ENCODE measurements at places on chromosomes 5 and 9. TPM values are rescaled to one million over a fixed set of nuclear protein-coding genes. Genes with fewer than 3 reads are reported as not detected.

ARID3C gene
- 2.2 TPM for total RNA-seq

FAM151B gene
- 3.0 TPM for total RNA-seq

DNA sequence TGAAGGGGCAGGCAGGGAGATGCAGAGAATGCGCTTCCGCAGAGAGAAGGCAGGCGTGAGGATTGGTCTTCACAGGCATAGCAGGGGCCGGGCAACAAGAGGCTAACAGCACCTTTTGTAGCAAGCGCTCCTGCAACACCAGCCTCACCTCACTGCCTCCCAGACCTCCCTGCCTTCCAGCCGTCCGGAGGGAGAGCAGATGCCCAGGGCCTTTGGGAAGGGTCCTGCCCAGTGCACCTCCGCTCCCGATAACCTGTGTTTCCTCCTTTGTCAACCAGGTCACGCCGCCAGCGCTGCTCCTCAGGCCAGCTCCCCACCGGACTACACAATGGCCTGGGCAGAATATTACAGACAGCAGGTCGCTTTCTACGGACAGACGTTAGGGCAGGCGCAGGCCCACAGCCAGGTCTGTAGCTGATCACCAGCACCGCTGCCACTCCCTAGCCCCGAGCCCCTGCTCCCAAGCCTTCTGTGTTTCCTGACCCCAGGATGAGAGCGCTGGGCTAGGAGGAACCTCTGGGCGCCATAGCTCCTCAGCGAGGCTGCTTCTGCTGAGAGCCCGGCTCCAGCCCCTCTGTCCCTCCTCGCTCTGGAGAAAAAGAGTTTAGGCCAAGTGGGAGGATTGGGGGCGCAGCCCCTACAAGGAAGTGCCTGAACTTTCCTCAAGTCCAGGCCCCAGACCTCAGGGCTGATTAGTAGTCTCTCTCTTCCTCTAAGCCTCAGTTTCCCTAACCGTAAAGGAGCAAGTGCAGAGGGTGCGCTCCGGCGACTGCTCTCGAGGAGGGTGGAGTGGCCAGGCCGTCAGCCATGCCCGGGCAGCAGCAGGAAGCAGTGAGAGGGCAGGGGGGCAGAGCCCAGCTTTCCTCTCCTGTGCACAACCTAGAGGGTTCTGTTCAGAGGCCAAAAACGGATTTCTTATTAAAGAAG, 28.4 kb upstream of the PRDM12 start:
- DNase-seq: no peak

DNA sequence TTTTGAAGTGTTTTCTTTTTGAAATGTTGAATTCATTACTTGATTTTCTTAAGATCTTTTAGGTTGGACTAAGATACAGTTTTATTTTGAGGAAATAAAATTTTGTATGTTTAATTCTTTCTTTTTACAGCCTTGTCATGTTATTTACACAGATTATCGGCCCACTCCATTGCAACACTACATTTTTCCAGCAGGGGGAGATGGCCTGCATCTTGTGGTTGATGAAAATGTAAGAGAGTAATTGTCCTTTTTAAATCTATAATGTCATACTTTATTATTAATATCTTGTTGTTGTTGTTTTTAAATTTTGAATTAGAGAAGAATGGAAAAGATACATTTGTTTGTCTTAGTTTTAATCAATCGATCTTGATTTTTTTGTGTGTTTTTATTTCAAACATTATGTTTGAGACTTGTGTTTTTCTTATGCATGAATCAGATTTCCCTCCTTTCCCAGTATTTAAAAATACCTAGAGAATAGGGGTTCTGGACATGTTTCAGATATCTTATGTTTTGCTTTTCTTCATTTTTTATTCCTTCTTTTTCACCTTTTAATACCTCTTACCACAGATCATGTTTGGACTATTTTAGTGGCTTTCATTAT, 36.7 kb downstream of the MTREX start:
- DNase-seq: peak; percentile 74

DNA sequence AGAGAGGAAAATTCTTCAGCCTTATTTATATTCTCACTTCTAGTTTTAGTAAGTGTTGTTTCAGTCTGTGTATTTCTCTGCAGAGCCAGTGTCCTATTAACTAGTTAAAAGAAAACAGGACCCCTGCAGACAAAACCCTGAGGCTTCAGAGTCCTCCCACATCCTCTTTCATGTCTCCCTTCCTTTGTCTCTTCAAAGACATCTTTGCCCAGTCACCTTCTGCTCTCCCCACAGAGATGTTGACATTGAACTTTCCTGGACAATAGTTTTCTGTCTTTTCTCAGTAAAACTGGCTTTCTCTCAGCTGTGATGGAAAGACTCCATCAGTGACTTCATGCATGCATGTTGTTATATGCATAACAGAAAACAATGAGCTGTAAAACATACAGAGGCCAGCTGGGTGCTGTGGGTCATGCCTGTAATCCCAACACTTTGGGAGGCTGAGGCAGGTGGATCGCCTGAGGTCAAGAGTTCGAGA, 20.2 kb downstream of the GRAMD2B start:
- DNase-seq: no peak

- DNase-seq: no peak
Measured at GRCh38 chr9:21316860-21317259, 11.7 kb upstream of the IFNA5 start.

GMCL2 gene
- not detected for total RNA-seq

DNA sequence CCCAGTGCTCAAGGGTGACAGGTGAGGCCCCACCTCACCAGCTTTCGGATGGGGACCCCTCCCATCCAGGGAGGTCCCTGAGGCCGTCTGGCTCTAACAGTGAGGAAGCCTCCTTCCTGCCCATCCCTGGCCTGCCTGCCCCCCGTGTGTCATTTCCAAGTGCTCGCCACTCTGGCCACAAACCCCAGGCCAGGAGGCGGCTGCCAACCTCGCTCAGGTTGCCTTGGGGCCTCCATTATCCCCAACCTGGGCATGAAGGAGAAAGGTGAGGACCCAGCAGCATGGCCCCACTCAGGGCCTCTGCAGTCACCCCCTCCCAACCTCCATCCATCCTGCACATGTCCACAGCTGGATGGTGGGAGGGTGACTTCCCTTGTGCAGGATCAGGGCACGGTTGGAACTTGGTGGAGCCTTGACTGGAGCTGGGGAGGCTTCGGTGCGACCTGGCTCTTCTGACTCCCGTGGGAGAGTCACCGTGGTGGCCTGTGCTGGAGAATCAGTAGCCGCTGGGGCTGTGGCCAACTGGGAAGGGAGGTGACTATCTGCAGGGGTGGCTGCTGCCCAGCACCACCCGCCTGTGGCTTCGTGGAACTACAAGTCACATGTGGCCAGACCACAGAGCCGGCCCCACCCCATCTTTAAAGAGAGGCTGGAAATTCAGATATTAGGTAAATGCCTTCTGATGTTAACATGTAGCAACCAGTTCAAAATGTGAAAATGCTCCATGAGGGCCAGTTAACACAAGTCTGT, 37.5 kb upstream of the GFPT2 start:
- DNase-seq: no peak

DNA sequence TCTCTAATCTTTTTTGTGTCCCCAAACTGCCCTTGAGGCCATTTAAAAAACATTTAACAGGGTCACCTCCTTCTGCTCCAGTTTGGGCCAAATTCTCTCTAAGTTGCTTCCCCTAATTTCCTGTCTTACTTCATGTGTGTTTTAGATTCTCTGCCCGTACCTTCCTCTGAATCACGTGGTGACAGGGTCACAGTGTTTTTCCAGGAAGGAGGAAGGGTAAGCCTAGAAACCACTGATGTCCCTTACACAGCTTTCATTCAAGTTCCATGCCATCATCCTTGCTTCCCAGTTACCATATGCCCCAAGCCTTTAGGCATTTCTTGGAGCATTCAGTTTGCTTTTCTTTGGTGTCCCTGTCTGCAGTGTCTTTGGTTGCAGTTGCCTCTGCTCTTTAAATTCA, 42.4 kb upstream of the MACIR start:
- DNase-seq: no peak

DNA sequence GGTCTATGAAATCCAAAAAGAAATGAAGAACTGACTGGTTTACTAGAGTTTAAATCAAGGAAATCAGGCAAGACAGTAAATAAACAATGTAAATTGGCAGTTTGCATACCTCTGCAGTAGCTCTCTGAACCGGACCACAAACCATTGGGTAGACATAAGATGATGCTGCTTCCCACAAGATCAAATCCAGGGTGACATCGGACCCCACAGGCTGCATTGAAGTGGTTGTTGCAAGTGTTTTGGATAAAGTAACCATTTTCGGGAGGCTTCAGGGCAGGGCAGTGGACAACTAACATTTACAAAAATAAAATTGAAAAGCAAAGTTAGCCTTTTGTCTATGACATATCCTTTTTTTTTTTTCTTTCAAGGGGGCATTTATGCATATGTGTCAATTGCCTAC, 66.7 kb downstream of the SVEP1 start:
- DNase-seq: no peak

DNA sequence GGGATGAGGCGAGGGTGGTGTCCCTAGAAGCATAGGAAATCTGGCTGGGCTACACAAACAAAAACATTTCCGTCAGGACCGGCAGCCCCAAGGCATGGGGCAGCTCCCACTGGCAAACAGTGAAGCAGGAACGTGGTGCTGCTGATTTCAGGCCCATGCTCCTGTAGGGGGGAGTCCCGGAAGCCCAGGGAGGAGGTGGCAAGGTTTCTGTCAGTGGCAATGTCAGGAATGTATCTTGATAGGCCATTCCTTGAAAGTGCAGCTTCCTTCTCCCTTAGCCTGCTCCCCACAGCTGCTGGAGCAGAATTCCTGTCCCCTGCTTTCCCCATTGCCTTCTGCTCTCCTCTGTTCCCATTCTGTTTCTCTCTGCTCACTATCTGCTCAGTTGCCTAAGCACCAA, 42.4 kb downstream of the MRRF start:
- no peak for DNase-seq

FCN1 gene
- total RNA-seq: 15.0 TPM

SLC31A1 gene
- total RNA-seq: 96.2 TPM

DNA sequence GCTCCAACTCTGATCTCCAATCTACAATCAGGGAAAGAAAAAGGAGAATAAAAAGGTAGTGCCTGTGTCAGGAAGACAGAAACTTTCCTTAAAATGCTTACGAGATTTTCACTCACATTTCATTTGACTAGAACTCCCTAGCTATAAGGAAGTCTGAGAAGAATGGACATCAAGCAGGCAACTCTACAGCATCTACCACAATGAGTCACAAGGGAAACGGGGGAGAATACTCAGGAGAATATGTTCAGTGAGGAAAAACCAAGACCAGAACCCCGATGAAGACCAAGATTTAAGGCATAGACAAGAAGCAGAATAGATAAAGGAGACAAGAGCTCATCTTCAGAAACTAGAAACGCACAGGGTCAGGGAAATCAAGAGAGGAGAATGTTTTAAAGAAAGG, 9.0 kb upstream of the SETD9 start:
- no peak for DNase-seq

- no peak for DNase-seq
Measured at GRCh38 chr9:129283705-129284606, 105.9 kb upstream of the IER5L start.

- DNase-seq: no peak
Measured at GRCh38 chr5:60023255-60023654, 129.7 kb upstream of the PDE4D start.

GRCh38 chr9:20294046-20294750, 328.1 kb downstream of the MLLT3 start:
- no peak for DNase-seq

GRCh38 chr9:9631284-9631683, 981.5 kb downstream of the PTPRD start:
- DNase-seq: no peak

- DNase-seq: no peak
Measured at GRCh38 chr9:99244344-99245260, 22.5 kb downstream of the SEC61B start.

- DNase-seq: no peak
Measured at GRCh38 chr9:93043122-93043521, 15.4 kb upstream of the SUSD3 start.

DNA sequence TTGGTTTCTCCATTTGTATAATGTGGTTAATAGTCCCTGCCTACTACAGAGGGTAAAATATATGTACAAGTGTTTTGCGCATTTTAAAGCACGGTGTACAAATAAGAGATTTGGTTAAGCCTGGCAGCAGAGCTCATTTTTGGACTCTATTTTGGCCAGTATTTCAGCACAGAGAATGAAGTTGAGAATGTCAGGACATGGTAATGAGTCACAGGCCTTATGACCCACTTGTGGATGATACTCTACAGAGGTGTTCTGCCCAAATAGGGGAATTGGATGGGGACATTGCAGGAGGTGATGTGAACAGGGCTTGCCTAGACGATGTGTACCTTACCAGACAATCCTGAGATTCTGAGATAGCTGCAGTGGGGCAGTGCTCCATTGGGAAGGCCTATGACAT, 50.6 kb downstream of the MELK start:
- no peak for DNase-seq

- no peak for DNase-seq
Measured at GRCh38 chr5:42360056-42360455, 63.2 kb upstream of the GHR start.

DNA sequence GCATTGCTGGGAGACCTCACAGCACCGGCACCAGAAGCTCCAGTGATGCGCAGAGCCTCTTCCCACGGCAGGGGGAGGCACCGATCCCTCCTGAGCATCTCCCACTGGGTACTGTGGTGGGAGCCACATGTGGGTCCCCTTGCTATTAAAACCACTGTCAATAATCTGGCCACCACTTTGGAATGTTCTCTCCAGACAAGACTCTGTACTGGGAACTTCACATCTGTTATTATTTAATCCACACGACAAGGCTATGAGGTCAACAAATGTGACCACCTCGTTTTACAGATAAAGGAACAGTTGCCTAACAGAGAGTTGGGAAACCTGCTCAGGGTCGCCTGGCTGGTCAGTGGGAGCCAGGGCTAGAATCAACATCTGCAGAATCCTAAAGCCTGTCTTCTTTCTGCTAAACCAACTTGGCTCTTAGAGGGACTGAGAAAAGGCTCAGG, 72.7 kb downstream of the EPB41L4B start:
- no peak for DNase-seq

SPATA31D4 gene
- not detected for total RNA-seq

DNA sequence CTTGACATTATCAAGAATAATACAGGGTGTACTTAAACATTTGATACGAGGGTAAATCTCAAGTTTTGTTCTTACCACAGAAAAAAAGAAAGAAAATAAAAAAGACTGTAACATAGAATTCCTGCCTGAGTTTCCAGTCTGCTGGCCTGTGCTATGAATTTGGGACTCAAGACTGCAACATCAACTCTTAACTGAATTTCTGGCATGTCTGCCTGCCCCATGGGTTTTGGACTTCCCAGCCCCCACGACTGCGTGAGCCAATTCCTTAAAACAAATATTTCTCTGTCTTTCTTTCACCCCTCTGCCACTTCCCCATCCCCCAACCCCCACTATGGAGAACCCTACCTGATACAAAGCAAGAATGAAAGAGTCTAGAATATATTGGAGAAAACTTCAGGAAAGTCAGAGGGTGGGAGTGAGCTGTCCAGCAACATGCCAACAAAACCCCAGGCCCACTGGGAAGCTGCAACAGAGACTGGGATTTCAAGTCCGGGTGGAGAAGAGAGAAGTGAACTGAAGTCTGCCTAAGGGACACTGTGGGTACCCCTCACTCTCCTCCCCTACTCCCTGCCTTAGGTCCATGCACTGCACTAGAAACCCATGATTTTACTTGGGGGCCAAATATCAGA, 43.0 kb downstream of the MARCHF3 start:
- DNase-seq: no peak

- DNase-seq: no peak
Measured at GRCh38 chr5:32074401-32074800, 99.7 kb downstream of the GOLPH3 start.

FLT4 gene
- 8.7 TPM for total RNA-seq

DIRAS2 gene
- not detected for total RNA-seq

GRCh38 chr5:180586870-180587269, 4.4 kb downstream of the SCGB3A1 start:
- no peak for DNase-seq

Measured in liver (tissue), 10 donors.